ENCODE measurements at places on chromosomes 13 and 19.

- DNase-seq, result no peak
Measured at GRCh38 chr13:32951580-32951979, 64.6 kb upstream of the KL start.

- DNase-seq, result no peak
Measured at GRCh38 chr13:111552891-111553655, 232.6 kb downstream of the TEX29 start.

GRCh38 chr19:31402529-31403316 lies 53.5 kb upstream of the TSHZ3 start:
- DNase-seq, result no peak

- no peak for DNase-seq
Measured at GRCh38 chr13:110850840-110851239, 64.0 kb downstream of the ANKRD10 start.

GRCh38 chr13:22837980-22838647 lies 342.7 kb upstream of the SGCG start:
- no peak for DNase-seq

GRCh38 chr13:46656786-46657185 lies 103.8 kb downstream of the LRCH1 start:
- no peak for DNase-seq

DNA sequence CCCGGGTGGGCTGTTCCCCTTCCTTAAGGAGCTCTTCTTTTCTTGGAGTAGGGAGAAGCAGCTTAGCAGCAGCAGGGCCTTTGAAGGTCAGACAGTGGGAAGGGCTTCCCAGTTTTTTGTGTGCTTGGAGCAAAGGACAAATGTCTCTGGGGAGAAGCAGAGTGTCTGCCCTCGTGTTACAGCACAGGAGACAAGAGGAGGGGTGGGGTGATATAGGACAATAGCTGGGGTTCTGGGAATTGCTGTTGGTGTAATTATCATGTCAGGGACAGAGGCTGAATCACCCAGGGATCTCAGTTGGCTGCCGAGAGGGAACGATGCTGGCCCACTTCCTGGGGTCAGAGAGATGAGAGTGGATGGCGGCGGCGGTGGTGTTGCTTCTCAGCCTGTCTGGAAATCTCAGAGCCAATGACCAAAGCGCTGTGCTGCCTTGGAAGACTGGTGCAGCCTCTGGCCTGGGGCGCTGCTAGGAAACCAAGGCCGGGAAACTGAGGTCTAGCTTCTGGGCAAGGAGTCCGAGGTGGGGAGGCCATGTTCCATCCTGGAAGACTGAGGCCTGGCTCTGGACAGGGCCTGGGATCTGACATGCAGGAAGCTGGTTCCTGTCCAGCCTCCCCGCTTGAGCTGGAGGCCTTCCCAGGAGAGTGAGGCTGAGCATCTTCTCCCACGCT lies 1.2 kb downstream of the INAFM1 start:
- peak; percentile 83 for DNase-seq

DNA sequence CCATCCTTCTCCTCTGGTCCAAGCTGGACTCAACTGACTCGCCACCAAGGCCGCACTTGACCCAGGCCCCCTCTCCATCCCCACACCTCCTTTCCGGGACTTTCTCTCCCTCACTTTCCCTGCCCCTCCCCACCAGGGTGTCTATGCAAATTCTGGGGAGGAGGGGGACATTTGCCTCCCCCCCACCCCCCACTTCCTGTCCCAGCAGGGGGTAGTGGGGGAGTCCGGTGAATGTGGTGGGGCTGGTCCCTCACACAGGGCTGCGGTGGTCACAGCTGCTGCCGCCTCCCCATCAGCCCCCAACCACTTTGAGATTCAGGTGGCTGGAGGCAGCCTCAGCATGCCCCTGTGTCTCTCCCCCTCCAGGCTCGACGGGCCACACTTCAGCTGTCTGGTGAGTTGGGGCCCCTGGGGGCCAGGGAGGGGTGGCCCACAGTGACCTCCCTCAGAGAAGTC lies 870 bp downstream of the SPIB start:
- no peak for DNase-seq

DNA sequence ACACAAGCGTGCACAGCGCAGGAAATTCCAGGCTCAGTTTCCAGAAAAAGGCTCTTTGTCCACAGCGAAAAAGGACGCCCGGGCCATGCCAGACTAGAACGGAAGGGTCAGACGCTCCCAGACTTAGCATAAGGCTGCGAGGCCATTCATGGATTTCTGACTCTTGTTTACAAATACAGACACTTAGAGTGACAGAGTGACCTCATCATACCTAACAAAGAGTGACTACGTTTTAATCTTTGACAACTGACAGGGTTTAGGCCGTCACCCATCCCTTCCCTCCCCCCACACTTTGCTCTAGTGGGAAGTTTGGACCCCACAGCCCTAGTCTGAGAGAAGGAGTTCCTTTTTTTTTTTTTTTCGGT lies 418 bp upstream of the ZNF709 start:
- no peak for DNase-seq

GRCh38 chr19:9885077-9885552 lies 50.0 kb downstream of the PIN1 start:
- peak; percentile 35 for DNase-seq

DNA sequence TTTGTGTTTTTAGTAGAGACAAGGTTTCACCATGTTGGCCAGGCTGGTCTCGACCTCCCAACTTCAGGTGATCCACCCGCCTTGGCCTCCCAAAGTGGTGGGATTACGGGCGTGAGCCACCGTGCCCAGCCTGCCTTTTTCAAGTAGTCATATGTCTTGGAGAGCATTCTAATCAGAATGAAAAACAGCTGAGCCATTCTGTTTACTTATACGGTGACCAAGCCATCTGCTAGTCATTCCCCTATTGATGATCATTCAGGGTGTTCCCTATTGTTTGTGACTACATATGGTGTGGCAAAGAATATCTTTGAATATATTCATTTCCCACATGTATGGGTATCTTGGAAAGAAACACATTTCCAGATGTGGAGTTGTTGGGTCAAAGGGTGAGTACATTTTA lies 17.2 kb downstream of the BLOC1S3 start:
- peak; percentile 54 for DNase-seq

GRCh38 chr13:72170571-72170970 lies 303.6 kb upstream of the DACH1 start:
- DNase-seq, result no peak

Measured in EH (cell line).